ENCODE measurements at places on chromosomes 5 and 9.

GRCh38 chr5:7947301-7947700 lies 78.4 kb downstream of the MTRR start:
- no peak for DNase-seq

- peak; percentile 20 for DNase-seq
Measured at GRCh38 chr9:15867988-15868387, 315.1 kb downstream of the CCDC171 start.

DNA sequence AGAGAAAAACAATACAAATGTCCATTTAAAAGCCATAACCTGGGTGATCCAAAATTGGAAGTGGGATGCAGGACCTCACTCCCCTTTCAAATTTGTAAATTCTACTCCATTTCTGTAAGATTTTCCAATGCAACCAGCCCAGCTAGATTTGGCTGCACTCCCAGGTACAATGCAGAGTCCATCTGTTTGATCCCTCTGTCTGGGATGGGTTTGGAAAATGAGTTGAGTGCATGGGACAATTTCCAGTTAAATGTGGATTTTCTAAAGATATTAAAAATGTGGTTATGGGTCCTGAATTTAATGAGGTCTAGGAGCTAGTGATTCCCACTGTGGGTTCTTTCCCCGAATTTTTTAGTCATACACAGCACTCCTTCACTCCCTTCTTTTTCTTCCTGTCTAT lies 104.0 kb upstream of the ATP10B start:
- DNase-seq = no peak

DNA sequence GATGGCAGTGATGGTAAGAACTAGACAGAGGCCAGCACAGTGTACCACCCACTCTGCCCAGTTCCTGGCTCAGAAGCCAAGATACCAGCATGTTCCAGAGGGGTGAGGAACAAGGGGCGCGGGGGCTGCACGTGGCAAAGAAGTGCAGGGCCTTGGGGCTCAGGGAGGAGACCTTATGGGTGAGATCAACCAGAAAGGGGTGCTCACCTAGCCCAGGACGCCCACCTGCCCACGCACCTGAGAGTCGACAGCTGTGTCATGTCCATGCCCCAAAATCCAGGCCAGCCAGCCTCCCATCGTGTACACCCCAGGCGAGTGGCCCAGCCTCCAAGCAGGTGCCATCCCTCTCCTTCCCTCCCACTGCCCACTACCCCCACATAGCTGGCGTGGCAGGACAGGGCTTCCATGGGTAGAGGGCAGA lies 34.9 kb downstream of the BICD2 start:
- no peak for DNase-seq

DNA sequence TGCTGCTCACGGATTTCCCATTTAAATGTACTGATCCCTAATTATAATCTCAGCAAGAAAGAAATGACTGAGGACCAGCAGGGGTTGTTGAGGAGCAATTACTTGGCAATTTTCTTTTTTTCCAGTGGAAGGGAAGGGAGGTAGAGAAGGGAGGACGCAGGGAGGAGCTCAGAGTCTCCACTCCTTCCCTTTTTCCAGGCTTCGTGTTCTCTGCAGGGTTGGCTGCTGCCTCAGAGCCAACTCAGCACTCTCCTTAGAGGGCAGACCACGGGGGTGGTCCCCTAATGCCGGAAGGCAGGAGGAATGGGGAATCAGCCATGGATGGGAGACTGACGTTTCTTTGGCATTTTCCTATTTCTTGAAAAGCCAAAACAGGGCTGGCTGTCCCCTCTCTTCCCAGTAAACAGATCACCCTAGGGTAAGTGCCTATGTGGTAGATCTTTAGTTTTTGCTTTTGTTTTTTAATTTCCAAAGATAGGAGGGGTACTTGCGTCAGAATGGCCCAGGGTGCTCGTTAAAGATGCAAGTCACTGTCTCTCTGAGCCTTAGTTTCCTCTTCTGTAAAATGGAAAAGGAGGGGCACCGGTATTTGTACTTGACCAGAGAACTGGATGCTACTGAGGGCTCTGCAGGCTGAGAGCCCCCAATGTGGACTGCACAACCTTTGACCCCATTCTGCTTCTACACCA lies 39.6 kb upstream of the LCP2 start:
- DNase-seq = no peak

- DNase-seq = no peak
Measured at GRCh38 chr5:118611332-118611945, 376.9 kb downstream of the DTWD2 start.

DNA sequence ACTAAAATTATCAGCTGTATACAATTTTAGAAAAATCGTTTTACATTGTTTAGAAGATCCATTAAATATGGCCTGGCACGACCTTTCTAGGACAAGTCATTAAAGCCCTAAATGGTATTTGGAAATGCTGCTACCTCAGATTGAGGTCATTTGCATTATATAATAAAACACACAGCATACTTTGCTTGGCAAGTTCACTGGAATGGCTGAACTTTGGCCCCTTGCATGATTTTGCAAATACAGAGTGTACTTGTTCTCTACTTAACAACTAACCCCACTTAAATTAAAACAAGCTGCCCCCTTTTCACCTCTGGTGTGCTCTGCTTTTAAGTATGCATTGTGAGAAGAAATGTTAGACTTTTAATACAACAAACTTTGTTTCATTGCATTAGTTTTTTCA lies 860.1 kb downstream of the PTPRD start:
- DNase-seq = no peak

GRCh38 chr5:6728011-6728794 lies 15.0 kb downstream of the TENT4A start:
- DNase-seq = no peak

- no peak for DNase-seq
Measured at GRCh38 chr9:18423791-18424531, 50.0 kb upstream of the ADAMTSL1 start.

GRCh38 chr5:117131048-117131679 lies 556.5 kb upstream of the SEMA6A start:
- no peak for DNase-seq

DNA sequence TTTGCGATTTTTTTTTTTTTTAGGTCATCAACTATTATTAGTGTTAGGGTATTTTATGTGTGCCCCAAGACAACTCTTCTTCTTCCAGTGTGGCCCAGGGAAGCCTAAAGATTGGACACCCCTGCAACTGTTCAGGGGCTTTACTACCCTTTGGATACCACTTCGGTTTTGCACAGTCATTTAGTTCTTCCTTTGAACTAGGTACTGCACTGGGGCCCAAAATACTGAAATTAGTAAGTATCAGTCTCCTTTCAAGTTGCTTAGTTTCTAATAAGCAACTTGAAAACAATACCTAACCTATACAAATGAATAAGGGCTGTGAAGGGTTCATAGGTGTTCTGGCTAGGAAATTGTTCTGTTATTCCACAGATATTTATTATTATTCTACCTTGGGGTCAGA lies 45.3 kb downstream of the CWC27 start:
- no peak for DNase-seq

DNA sequence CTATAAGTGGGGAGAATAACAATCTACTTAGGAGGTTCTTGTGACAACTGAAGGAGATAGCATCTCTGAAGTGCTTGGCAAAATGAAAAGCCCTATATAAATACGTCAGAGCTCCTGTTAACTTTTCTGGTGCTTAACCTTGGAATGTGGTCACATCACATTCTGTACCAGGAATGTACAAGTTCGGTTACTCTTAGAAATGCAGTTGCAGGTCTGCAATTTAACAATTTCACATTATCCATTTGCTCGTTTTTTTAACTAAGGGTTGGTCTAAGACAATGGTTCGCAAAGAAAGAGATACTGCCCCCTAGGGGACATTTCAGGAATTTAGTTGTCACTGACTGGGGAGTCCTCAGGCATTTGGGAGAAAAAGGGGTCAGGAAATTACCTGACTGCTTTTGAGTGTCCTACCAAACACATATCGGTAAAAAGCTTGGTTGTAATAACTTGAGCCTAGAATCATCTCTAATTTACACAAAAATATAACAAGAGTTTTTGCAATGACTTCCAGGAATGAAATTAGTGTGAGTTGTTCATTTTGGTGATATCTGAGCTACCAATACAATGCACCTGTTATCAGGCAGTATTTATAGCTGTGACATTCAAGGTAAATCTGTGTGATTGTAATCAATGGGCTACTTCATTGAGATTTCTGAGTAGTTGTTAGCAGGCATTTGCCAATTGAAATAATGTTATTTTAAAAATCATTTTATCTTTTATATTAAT lies 5.4 kb upstream of the HBEGF start:
- peak; percentile 17 for DNase-seq

DNA sequence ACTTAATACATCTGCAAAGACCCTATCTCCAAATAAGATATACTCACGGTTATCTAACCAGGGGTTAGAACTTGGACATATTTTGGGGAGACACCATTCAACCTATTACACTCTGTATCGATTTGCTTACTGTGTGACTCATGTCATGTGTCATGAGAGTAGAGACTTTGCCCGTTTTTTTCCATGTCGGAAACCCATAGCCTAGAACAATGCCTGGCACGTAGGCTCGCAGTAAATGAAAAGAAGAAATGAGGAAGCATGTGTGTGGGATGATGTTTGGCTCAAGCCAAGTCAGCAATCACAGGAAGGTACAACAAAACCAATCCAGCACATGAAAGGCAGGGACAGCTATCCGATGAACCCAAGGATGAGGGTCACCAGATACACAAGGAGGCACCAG lies 94.6 kb upstream of the DNAH5 start:
- no peak for DNase-seq

- no peak for DNase-seq
Measured at GRCh38 chr9:132806723-132807421, 71.2 kb downstream of the AK8 start.

DNA sequence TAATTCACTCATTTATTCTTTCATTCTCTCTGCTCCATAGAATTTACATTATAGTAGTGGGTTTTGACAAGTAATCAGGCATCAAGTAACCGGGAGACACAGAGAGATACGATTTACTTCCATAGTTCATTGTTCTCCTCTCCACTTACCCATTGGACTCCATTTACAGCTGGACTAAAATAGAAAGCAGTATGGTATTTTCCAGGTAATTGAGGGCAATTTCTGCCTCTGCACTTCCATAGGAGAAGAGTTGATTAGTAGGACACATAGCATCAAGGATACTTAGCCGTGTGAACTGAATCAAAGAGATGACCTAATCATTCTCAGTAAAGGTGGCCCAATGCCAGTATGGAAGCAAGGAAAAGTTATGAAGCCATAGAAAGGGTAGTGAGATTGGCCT lies 244.4 kb downstream of the COX7C start:
- no peak for DNase-seq

Measured in DMS79 treated with DMSO at 0.1 percent for 48 hours (cell line).